NK-92 treated with Interleukin-12 subunit alpha and Interleukin-12 subunit beta, amount 100 ng/mL, for 24 hours (cell line): ENCODE measurements at places on chromosomes 16 and 17.

DNA sequence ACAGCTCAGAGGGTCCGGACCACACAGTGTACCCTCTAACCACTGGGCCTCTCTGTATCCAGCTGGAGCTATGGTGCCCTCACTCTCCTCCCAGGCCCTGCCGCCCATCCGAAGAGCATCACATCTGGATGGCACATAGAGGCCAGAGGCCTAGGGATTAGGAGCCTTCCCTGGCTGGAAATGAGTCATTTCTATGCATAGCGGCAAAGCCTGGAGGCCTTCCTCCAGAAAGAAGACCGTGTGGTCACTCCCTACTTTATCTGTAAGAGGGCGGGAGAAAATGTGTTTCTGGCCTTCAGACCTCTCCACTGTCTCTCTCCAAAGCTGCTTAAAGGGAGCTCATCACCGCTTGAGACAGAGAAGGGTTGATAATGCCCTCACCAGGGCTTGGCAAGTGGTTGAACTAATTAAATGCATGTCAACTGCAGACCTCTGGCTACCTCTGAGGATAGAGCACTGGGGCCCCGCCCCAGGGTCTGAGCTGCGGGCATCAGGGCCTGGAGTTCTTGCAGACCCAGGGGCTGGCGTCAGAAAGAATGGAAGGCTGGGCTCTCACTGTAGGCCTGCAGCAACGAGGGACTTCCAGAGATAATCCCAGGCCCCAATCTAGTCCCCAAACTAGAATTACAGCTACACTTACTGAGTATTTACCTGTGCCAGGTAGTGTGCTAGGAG is 122.2 kb downstream of the IRX5 start:
- no peak for DNase-seq

- no peak for DNase-seq
Measured at GRCh38 chr17:44854192-44854591, 6.5 kb downstream of the HIGD1B start.

DNA sequence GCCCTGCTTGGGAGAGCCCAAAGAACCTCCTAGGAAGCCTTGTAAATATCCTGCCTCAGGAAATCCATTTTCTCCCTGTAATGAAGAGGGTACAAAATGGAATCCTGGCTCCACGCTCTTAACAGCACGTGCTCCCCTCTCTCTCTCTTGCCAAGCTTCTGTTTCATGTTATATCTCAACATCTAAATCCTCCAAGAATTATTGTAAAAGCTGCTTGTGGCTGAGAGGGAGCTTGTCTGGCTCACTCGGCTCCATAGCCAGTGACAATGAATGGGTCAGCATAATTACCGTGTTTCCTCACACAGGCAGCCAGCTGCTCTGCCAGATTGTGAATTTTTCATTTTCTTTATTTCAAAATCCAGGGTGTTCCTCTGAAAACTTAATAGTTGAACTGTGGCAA is 317.8 kb downstream of the RBFOX1 start:
- no peak for DNase-seq

- no peak for DNase-seq
Measured at GRCh38 chr17:957856-958421, 21.6 kb downstream of the NXN start.

DNA sequence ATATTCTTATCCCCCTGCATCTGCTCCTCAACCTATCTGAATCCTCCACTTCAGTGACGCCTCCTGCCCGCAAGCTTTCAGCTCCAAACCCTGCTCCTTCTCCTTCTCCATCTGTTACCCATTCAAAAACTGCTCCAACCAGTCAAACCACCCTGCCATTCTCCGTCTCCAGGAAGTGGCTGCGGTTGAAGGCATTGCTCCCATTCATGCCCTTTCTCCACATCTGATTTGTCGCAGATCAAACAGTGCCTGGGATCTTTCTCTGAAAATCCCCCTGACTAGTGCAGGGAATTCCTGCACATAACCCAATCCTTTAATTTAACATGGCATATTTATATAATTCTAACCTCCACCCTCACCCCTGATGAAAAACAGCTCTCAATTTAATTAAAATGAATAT is 56.3 kb downstream of the SLFN5 start:
- no peak for DNase-seq

GRCh38 chr17:45575126-45575885 is 84.8 kb upstream of the PLEKHM1 start:
- no peak for DNase-seq

DNA sequence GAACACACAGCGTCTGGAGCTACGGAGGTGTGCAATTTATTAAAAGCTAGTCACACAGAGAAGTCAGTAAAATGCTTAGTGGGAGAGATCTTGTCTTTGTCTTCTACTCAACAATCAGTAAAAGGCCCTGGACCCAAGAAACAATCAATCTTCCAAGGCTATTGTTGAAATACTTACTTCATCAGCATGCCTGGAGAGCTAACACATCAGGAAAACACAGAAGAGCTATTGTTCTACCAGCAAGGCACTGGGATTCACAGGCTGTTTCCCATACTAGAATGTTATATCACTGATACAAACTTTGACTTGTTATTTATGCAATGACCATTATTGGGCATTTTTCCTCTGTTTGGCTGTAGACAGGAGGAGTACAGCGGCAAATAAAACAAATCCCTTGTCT is 247.8 kb upstream of the ERCC4 start:
- no peak for DNase-seq

DNA sequence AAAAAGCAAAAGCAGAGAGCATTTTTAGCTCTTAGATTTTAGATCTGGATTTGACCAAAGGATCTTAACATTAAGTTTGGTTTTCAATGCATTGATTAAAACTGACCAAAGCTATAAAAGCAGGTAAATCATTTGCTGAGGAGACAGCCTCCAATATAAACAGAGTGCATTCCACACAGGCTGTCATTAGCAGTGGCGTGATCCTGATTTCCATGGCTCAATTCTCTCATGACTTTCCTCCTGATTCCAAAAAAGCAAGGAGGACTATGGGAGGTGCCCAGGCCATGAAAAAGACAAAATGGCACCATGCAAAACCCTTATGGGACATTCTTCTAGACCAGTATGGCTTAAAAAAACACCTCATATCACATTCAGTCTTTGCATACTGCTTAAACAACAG is 53.5 kb downstream of the PARN start:
- no peak for DNase-seq

DNA sequence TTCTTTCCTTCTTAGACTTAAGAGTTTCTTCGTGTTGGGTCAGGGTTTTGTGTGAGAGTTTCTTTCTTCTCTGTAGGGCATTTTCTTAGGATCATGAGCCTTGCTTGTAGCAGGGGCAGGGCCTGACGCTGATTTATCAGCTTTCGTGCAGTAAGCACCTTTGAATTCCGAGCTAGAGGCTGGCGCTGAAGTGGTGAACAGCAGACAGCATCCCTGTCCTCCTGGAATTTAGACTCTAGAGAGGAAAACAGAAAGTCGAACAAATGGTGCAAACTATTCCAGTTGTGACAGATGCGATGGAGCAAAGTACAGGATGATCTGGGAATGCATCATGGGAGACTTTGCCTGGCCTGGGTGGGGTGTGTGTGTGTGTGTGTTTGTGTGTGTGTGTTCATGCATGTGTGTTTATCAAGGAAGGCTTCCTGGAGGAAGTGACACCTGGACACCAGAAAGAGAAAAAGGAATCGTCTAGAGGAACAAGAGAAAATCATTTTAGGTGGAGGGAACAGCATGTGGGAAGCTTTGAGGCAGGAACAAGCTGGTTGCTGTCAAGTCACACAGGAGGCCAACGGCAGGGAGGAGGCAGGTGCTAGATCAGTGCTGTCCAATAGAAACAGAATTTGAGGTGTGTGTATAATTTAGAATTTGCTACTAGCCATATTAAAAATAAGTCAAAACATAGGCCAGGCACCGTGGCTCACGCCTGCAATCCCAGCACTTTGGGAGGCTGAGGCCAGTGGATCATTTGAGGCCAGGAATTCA is 60.2 kb downstream of the WWP2 start:
- no peak for DNase-seq

GRCh38 chr17:4162775-4163466 is 19.9 kb downstream of the CYB5D2 start:
- no peak for DNase-seq

- no peak for DNase-seq
Measured at GRCh38 chr16:48131201-48131935, 24.4 kb downstream of the ABCC12 start.

- no peak for DNase-seq
Measured at GRCh38 chr17:58384897-58385296, 32.4 kb downstream of the RNF43 start.

DNA sequence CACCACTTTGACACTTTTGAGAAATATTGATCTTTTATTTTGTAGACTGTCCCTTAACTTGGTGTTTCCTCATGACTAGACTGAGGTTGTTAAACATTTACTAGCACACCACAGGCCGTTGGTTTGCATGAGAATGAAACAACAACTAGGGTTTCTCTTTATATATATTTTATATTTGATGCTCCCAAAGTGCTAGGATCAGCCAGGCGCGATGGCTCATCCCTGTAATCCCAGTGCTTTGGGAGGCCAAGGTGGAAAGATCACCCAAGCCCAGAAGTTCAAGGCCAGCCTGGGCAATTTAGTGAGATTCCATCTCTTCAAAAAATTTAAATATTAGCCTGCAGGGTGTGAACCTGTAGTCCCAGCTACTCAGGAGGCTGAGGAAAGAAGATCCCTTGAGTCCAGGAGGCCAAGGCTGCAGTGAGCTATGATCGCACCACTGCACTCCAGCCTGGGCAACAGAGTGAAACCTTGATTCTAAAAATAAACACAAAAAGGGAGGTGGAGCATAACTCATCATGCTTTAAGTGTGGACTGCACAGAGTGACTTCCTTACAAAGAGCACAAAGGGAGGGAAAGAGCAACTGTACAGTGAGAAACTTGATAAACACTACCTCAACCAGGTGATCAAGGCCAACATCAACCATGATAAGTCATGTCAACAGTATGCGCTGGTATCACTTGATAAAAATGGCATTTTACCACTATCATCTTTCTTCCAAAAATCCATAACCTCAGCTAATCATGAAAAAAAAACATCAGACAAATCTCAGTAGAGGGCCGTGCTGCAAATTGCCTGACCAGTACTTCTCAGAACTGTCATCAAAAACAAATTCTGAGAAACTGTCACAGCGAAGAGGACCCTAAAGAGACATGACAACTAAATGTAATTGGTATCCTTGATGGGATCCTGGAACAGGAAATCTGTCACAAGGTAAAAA is 72.8 kb upstream of the ATF7IP2 start:
- DNase-seq: no peak

DNA sequence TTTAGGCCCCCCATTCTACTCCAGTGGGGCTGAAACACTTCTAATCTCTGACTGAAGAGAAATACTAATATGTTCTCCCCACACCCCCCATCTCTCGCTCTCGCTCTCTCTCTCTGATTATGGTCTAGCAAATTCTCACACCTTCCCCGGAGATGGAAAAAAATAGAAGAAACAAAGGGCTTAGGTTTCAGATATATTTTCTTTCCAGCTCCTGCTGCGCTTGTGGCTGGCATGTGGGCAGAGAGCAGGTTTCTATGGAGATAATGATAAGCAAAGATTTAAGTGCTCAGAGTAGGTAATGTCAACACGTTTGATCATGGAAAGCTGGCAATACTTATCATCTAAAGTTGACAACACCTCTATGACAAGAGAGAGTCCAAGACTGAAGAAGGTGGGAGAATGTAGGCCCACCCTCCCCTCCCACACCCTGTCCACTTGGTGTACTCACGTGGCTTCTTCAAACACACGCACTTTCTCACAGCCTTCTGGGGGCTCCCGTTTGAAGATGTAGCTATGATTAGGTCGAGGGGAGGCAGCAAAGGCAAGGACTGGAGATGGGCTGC is 8.0 kb upstream of the SLC35B1 start:
- DNase-seq: no peak

GRCh38 chr17:57484081-57484666 is 227.9 kb downstream of the MSI2 start:
- DNase-seq: no peak

GRCh38 chr17:62627904-62628633 is 599 bp downstream of the MRC2 start:
- no peak for DNase-seq

- DNase-seq: no peak
Measured at GRCh38 chr17:12613566-12613965, 52.1 kb upstream of the MYOCD start.

- no peak for DNase-seq
Measured at GRCh38 chr17:4806456-4806776, 536 bp upstream of the PLD2 start.

DNA sequence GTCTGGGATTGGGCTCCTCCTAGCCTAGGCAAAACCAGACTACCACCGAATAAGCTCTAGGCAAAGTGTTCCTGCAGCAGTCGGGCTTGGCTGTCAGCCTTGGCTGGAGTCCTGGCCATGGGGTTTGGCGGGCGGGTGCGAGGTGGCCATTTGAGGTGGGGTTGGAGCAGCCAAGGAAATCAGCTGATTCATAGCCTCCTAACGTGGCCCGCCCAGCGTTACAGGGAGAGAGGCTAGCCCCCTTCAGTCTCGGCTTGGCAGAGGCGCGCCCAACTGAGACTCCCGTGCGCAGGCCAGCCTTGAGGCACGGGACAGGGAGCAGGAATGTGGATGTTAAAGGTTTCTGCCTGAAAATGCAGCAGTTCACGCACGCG is 1.9 kb downstream of the PMP22 start:
- DNase-seq: no peak

DNA sequence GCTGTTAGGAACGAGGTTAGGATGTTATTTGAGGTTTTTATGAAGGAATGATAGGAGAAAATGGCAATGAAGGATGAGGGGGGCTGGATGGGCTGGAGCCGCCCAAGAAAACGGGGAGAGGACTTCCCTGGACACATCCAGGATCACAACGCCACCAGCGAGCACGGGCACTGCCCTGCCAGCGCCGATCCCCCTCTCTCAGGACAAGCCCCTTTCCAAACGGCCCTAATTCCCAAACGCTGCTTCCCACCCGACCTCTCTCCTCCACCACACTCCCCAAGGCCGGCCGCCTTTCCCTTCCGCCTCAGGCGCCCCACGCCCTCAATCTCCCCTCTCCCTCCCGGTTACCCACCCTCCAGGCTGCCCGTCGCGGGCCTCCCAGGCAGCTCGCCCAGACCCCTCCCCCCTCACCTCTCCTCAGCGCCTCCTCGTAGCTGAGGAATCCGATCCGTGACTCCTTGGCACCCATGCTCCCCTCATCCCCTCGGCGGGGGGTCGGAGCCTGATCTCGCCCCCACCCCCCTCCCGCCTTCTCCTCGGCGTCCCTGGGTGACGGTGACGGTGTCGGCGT is 377 bp downstream of the USP32 start:
- DNase-seq: no peak

DNA sequence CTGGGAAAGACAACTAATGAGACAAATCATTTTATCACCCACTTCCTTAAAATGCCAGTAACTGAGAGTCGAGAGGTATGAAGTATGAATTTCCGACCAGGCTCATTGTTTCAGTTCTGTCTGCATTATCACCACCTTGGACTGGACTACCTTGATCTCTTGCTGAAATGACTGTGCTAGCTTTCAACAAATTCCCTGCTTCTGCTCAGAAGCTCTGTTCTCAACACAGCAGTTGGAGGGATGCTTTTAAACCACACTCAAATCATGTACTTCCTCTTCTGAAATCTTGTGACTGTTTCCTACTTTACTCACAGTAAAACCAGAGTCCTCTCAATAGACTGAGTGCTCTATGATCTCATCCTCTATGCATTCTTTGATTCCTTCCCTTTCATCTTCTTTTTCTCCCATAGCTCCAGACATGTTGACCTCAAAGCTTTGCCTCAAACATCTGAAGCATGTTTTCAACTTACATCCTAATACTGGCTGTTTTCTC is 195.8 kb downstream of the KCNJ2 start:
- no peak for DNase-seq

- DNase-seq: no peak
Measured at GRCh38 chr17:41464682-41465081, 2.5 kb downstream of the KRT32 start.
